ENCODE measurements at places on chromosomes 3 and 15.

GRCh38 chr15:77870195-77871065 is 207.1 kb downstream of the TBC1D2B start:
- DNase-seq = no peak

GRCh38 chr15:33405096-33405495 is 94.3 kb downstream of the RYR3 start:
- no peak for DNase-seq

DNA sequence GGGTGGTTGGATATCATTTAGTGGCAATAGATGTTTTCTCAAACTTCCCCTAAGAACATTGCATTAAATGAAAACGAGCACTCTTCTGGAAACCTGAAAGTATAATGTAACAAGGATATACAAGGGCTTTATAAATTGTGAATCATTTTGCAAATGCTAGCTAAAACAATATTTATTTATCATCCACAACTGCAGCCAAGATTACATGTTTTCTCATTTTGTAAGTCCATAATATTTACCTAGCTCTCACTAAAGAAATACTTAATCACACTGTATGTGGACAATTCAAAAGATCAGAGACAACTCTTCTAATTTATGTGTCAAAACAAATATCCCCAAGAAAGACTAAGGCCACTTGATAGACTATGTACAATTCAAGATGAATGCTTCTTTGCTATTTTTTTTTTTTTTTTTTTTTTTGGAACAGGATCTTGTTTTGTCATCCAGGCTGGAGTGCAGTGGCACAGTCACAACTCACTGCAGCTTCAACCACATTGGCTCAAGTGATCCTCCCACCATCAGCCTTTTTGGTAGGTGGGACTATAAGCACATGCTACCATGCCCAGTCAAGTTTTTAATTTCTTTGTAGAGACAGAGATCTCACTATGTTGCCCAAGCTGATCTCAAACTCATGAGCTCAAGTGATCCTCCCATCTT is 427.7 kb upstream of the THBS1 start:
- DNase-seq = no peak

DNA sequence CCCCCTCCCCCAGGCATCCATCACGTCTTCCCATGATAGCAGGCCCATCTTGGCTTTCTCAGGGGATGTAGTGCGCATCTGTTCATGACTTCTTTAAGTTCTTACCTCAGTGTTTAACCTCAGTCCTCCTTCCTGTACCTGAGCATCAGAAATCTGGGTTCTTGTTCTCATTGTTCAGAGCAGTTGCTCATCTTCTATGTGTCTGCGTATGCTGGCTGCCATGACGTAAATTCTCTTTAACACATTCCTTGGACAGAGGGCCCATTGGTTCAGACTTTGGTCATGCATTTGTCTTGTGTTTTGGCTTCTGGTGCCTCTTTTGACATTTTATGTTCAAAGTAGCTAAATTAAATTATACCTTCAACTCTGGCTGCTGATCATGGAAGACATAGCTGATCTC is 227.3 kb downstream of the CACNA2D3 start:
- no peak for DNase-seq

DNA sequence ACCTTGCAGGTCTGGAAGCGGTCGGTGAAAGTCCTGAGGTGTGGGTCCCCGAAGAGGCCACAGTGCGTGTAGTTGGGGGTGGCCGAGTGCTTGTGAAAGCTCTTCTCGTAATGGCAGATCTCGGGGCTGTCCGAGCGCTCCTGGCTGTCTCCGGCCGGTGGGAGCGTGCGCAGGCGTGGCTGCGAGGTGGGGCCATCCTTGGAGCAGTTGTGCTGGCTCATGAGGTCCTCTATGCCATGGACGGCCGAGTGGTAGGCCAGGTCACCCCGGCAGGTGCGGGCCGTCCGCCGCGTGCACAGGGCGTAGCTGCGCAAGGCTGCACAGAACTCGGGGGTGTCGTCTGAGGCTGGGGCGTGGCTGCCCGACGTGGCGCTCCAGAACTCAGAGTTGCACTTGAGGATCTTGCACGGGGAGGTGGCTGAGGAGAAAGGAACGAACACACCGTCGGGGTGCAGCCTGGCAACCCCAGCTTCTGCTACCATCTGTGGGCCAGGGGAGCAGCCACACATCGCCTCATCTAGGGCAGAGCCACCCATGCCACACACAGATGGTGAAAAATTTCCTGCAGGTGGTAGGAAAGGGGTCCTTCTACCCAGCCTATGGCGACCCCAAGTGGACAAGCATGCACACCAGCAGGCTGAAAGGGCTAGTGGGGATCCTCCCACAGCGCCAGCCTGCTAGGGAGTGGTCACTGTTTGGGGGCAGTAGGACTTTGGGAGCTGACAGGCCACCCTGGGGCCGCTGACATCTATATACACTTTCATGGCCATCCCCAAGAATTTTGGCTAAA is 36.7 kb downstream of the RGMA start:
- no peak for DNase-seq

DNA sequence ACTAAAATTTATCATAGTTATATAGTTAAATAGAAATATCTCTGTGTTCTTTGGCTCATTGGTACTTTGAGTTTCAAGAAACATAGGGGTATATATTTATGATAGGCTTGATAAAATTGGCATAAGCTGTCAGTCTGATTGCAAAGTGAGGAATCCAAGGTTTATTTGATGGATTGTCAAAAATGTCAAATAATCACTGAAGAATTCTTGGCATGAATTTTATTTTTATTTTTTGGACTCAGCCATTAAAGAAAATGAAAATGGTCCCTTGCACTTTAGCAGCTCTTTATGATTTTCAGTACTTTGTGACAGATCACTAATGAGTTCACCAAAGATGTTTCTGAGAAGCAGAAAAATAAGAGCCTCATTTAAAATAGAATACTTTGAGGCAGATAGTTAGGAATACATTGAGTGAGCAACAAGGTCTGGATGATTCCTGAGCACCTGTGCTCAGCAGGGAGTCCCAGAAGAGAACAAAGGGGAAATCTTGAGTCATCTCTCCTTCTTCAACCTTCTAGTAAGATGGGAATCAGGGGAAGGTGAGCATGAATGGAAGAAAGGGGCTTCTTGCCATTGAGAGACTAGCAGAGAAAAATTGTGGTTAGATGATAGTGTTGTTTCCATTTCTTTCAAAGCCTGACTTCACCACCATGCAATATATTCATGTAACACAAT is 85.3 kb upstream of the VEPH1 start:
- no peak for DNase-seq

GRCh38 chr15:42493679-42494078 is 1.8 kb upstream of the SNAP23 start:
- no peak for DNase-seq

GRCh38 chr15:57572468-57572867 is 19.2 kb upstream of the MYZAP start:
- no peak for DNase-seq

- no peak for DNase-seq
These were observed 299.3 kb downstream of the SHQ1 start for GRCh38 chr3:72548981-72549380.

DNA sequence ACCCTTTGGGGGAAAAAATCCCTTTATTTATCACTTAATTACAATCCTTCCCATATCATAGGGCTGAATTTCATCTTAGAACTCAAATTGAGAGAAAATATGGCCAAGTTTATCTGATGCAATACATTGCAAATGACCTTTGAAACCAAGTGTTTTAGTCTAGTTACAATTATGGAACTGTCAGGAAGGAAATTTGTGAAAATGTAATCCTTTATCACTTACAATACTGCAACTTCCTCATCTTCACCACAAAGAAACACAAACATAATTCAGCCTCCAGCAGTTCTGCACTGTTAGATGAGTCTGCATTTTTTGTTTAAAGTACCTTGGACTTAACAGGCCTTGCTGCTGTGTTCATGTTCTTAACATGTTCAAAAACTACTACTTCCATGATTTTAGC is 4.6 kb downstream of the CCPG1 start:
- DNase-seq = no peak

GRCh38 chr3:4852780-4853748 is 126.2 kb upstream of the BHLHE40 start:
- DNase-seq = no peak

DNA sequence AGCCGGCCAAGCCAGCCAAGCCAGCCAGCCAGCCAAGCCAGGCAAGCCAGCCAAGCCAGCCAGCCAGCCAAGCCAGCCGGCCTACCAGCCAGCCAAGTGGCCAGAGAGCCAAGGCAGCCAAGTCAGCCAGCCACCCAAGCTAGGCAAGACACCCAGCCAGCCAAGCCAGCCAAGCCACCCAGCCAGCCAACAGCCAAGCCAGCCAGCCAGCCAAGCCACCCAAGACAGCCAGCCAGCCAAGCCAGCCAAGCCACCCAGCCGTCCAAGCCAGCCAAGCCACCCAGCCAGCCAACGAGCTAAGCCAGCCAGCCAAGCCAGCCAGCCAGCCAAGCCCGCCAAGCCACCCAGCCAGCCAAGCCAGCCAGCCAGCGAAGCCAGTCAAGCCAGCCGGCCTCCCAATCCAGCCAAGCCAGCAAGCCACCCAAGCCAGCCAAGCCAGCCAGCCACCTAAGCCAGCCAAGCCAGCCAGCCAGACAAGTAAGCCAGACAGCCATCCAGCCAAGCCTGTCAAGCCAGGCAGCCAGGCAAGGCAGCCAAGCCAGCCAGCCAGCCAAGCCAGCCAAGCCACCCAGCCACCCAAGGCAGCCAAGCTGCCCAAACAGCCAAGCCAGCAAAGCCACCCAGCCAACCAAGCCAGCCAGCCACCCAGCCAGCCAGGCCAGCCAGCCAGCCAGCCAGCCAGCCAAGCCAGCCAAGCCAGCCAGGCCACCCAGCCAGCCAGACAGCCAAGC is 200.5 kb downstream of the GOLGA6L6 start:
- DNase-seq = no peak

DNA sequence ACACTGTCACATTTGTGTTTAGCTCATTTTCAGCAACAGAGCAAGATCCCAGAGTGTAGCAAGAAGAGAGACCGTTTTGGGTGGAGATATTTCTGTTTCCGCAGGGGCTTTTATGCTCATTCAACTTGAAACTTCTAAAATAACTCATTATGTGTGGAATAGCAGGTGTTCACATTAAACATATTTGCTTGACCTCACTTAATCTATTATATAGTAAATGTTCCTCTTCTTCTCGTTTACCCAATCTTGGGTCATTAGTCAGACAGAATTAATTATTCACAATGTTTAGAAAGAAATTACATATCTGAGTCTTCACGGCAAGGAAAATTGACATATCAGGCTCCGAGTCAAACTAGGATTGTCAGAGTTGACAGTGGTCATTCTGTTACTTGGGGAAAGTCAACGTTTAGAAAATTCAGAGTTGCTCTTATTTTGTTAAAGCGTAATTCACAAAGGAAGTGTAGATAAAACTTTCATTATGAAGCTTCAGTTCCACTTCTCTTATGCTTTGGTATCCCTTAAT is 222.9 kb downstream of the TPRG1 start:
- no peak for DNase-seq

- no peak for DNase-seq
These were observed 219.8 kb downstream of the CTNNB1 start for GRCh38 chr3:41418961-41419691.

GRCh38 chr3:99576904-99577559 is 61.4 kb upstream of the COL8A1 start:
- DNase-seq = no peak

DNA sequence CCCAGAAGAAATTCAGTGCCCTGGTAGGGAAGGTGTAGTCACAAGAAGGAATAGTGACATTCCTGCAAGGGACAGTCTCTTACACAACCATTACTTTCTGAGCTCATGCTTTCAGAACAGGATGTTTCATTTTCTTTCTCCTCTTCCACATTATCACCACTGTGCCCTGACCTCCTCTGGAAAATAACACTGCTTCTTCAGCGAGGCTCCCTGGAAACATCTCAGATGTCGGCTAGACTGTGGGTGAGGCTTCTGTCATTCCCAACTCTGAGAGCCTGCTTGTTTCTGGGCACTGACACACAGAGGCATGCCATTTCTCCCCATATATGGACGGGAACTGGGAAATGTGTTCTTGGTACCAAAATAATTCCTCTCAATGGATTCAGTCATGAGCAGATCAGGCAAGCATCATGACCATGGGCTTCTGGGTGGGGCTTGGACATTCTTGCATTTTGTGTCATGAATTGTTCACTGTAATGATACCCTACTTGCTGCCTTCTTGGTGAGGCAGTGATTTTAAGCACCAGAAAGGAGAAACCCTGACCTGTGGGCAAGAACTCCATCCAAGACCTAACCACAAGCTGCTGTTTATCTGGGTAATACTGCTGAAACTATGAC is 14.3 kb upstream of the TNFAIP8L3 start:
- no peak for DNase-seq

DNA sequence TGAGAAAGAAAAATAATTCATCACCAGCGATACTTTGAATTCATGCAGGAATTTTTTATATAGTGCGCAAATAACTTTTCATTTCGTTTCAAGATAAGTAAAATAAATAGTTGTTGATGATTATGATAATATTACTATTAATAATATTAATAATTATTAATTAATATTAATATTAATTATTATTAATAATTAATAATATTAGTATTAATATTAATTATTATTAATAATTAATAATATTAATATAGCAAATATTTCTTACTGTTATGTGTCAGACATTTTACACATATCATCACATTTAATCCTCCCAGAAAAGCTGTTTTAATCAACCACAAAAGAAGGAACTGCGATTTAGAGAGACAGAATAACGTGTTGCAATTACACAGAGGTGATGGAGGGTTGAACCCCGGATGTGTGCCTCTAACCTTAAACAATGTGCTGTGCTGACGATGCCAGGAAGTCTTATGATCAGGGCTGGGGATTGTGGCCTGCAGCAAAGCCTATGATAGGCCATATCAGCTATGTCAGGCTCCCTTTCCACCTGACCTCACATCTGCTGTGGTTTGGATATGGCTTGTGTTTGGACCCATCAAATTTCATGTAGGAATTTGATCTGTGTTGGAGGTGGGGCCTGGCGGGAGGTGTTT is 263.5 kb upstream of the NR2F2 start:
- DNase-seq = no peak

DNA sequence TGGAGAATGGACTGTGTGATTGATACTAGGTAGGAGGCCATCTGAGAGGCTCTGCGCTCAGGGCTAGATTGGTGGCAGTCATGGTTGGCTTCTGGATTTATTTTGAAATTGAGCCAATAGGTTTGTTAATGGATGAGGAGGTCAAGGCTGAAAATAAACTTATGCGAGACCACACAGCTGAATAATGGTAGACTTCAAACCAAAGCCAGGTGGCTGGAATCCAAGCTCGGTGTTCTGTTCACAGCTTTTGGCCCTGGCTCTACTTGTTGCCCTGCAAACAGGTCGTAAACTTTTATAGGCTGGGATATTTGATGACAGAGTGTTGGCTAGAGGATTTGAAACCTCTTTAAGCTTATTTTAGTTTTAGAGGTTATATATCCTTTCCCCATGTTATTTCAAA is 160.4 kb downstream of the CHL1 start:
- DNase-seq = no peak

Measured in cortex of kidney (tissue), 1 donor.